ENCODE measurements at places on chromosomes 6 and 20.

GRCh38 chr6:150332939-150333584 lies 35.8 kb upstream of the IYD start:
- no peak for DNase-seq

DNA sequence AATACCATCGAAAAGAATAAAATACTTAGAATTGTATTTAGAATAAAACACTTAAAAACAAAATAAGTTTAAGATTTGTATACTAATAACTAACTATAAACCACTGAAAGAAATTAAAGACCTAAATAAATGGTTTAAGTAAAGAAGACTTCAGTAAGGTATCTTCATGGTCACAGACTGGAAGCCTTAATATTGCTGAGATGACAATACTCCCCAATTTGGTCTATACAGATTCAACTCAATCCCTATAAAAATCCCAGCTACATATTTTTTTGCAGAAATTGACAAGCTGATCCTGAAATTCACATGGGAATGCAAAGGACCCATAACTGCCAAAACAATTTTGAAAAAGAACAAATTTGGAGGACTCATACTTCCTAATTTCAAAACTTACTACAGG lies 18.9 kb downstream of the SERINC3 start:
- DNase-seq = no peak

- no peak for DNase-seq
These were observed 31.6 kb upstream of the MRPS10 start for GRCh38 chr6:42249279-42249678.

GRCh38 chr6:135121434-135121833 lies 59.7 kb upstream of the MYB start:
- no peak for DNase-seq

DNA sequence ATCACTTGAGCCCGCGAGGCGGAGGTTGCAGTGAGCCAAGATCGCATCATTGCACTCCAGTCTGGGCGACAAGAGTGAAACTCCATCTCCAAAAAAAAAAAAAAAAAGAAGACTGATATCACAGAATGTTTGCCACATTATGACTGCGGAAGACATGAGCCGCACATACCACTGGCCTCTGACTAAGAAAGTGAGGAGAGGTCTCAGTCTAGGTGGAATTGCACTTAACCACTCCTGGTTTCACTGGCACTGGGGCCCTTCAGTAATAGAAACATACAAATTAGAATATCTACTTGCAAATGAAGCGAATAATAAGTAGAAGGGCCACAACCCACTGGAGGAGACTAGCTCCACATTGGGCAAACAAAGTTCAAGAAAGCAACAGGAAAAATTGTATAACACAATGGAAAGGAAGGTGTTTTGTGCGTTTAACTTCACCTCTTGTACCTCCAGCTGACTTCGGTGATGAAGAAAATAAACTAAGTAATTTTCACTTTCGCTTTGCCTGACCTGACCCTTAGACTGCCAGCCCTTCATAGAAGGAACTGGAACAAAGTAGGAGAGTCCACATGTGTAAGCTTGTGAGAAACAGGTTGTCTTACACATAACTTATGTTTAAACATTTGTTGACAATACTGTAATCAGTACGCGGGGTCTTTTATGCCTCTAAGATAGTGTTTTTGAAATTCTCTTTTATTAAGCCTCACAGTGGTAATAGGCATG lies 147.5 kb upstream of the TSHZ2 start:
- no peak for DNase-seq

DNA sequence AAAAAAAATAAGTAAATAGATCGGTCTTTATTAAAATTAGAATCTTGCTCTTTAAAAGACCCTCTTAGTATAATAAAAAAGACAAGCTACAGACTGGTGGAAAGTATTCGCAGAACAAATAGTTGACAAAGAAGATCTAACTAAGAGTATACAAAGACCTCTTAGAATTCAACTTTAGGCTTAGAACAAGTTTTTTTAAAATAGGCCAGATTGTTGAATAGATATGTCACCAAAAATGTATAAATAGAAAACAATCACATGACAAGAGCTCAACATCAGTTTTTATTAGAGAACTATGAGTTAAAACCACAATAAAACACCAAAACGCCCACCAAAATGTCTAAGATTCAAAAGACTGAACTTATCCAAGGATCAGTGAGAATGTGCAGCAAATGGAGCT lies 632.7 kb upstream of the PTCHD4 start:
- DNase-seq = no peak

GRCh38 chr6:167108278-167108677 lies 14.6 kb upstream of the CCR6 start:
- no peak for DNase-seq

- no peak for DNase-seq
These were observed 54.8 kb downstream of the CAP2 start for GRCh38 chr6:17448165-17448564.

DNA sequence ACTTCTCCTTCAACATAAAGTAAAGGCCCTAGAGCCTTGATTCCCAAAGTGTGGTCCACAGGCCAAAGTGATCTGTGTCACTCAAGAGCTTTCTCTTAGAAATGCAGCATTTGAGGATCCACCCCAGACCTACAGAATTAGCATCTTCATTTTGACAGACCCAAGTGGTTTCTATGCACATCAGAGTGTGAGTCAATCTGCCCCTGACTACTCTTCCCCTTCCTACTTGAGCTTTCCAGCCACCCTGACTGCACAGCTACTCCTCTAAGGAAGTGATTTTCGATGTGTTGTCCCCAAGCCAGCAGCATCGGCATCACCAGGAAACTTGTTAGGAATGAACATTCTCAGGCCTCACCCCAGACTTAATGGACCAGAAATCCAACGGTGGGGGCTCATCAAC lies 2.6 kb downstream of the MEP1A start:
- no peak for DNase-seq

DNA sequence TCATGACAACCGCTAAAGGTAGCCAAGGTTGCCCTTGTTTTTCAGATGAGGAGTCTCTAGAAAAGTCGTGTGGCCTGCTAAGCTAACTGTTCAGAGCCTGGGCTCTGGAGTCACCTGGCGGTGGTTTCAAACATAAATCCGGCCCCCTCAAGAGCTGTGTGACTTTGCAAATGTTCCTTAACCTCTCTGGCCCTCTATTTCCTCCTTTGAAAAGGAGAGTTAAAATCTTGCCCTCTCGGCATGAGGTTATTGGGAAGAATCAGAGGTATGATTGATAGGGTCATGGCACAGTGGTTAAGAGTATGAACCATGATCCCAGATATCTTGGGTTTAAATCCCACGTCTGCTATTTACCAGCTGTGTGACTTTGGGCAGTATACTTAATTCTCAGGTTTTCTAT lies 5.6 kb upstream of the LBP start:
- no peak for DNase-seq

DNA sequence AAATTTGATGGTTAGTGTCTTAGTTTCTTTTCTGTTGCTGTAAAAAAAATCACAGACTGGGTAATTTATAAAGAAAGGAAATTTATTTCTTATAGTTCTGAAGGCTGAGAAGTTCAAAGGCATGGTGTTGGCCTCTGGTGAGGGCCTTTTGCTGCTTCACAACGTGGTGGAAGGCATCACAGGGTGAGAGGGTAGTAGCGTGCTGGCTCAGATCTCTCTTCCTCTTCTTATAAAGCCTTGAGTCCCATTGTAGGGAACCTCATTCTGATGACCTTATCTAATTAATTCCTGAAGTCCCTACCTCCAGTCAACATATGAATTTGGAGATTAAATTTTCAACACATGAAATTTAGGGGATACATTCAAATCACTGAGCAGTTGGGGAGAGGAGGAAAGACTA lies 62.0 kb downstream of the ARID1B start:
- DNase-seq = no peak

GRCh38 chr6:142827369-142827768 lies 117.6 kb downstream of the HIVEP2 start:
- no peak for DNase-seq

All from activated naive CD8-positive, alpha-beta T cell treated with anti-CD3 and anti-CD28 coated beads for 36 hours (primary cell).